Left lung (tissue), 14 donors: ENCODE measurements at places on chromosomes 1 and 21. TPM values are rescaled to one million over a fixed set of nuclear protein-coding genes. Genes with fewer than 3 reads are reported as not detected.

GRCh38 chr1:230375147-230375546, 51.0 kb downstream of the PGBD5 start:
- no peak overlapping the region for H3K4me3 ChIP-seq
- H3K4me1 ChIP-seq, result no peaks in the 10 kb centered on the region
- no peaks in the 10 kb centered on the region for H3K27me3 ChIP-seq
- DNase-seq, result no peak

- no peak for DNase-seq
- H3K27ac ChIP-seq, result no peak overlapping the region
- no peaks in the 10 kb centered on the region for H3K36me3 ChIP-seq
- H3K27me3 ChIP-seq, result peaks cover 1% of the 10 kb centered on the region
- no peaks in the 10 kb centered on the region for H3K4me1 ChIP-seq
Observed at GRCh38 chr21:37927711-37928110, 11.5 kb upstream of the KCNJ6 start.

DNA sequence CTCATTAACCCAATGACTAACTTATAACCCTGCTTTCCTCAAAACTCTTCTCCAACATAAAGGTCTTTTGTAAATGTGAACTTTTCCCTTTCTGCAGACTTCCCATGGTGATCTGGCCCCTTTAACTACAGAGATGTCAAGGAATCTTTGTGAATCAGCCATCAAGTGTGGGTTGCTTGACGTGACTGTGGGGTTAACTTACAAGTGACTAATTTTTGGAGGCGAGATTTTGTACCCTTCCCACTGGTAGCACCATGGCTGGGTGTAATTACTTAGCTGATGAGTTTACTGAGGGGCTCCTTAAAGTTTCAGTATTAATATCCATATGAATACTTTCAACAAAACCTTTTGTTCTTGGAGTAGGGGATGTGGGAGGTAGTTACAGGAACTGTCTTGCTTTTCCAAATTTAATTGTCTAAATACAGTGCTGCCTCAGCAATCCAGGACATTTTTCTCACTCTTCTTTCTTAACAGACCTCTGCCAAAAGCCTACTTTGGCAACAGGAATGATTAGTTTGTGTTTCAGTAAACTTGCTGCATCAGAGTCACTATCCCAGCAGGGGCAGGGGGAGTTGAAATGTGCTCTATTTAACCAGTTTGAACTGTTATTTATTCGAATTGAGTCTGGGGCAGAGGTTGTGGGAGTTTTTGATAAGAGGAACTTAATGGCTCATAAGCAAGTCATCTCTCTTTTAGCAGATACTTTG, 217.3 kb upstream of the FGGY start:
- no peak for DNase-seq
- peaks cover 8% of the 10 kb centered on the region for H3K4me1 ChIP-seq
- H3K36me3 ChIP-seq, result no peaks in the 10 kb centered on the region
- no peak overlapping the region for H3K27ac ChIP-seq
- H3K27me3 ChIP-seq, result no peaks in the 10 kb centered on the region

GRCh38 chr1:22287946-22288520, 145.1 kb upstream of the WNT4 start:
- no peaks in the 10 kb centered on the region for H3K36me3 ChIP-seq
- no peak for DNase-seq
- H3K4me3 ChIP-seq, result no peak overlapping the region
- no peaks in the 10 kb centered on the region for H3K4me1 ChIP-seq
- no peak overlapping the region for H3K27ac ChIP-seq

DNA sequence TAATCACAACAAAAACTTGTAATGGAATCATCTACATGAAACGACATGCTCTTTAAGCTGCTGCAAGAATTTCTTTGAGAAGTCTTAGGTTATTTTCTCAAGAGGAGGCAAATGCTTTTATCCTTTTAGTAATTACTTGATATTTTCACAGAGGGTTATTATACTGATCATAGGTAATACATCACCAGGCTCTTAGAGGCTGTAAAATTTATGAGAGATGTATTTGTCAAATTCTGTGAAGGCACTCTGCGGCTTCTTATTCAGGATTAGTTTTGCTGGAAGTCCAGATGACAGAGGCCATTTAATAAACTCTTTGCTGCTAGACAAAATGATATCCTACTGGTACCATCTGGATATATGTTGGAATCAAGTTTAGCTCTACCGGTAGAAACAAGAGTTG, 624.3 kb upstream of the BRINP3 start:
- H3K4me3 ChIP-seq, result no peak overlapping the region
- no peak overlapping the region for H3K27ac ChIP-seq
- no peaks in the 10 kb centered on the region for H3K4me1 ChIP-seq

GRCh38 chr1:228391411-228392020, 15.1 kb downstream of the TRIM11 start:
- H3K4me1 ChIP-seq, result peaks cover 2% of the 10 kb centered on the region
- H3K27me3 ChIP-seq, result no peaks in the 10 kb centered on the region
- peaks cover 52% of the 10 kb centered on the region for H3K36me3 ChIP-seq
- peak; percentile 63 for DNase-seq
- no peak overlapping the region for H3K27ac ChIP-seq
- H3K4me3 ChIP-seq, result no peak overlapping the region

- H3K4me1 ChIP-seq, result no peaks in the 10 kb centered on the region
- no peak overlapping the region for H3K27ac ChIP-seq
- H3K27me3 ChIP-seq, result no peaks in the 10 kb centered on the region
- H3K36me3 ChIP-seq, result peaks cover 79% of the 10 kb centered on the region
- H3K4me3 ChIP-seq, result no peak overlapping the region
Observed at GRCh38 chr1:3881193-3881480, 18.9 kb downstream of the C1orf174 start.

Gene LCE1B
- not detected for total RNA-seq

Gene VHLL
- not detected for total RNA-seq
